ENCODE measurements at places on chromosomes 3 and 15.

GRCh38 chr3:175046601-175047000 lies 187.5 kb downstream of the NAALADL2 start:
- no peak for DNase-seq

DNA sequence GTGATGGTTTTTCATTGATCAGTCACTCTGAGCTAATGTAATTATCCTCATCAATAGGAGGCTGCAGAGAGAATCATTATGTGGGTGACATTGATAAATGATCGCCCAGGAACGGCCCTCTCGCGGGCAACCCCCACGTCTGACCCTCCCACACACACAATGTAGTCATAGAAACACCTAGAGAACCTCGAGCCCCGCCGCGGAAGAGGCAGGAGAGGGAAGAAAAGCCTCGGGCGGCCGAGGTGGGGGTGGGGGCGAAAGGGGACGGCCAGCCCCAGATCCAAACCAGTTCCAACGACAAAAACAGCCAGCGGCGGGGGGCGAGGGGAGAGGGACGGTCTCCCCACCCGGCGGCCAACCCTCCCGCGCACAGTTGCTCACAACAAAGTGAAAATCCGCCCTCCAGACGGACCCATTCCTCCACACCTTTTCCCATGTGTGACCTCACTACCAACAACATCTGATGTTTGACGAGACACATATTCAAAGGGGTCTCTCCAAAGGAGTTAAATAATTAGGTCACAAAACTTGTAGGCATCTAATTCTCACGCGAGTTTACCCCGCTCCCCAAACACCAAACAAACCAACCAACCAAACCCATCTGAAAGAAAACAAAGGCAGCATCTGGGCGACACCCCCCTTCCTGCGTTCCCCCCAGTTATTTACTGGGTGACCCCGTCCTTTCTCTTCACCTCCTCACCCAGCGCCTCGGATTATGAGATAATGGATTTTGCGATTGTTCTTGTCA lies 213.0 kb downstream of the MEIS2 start:
- no peak for DNase-seq

DNA sequence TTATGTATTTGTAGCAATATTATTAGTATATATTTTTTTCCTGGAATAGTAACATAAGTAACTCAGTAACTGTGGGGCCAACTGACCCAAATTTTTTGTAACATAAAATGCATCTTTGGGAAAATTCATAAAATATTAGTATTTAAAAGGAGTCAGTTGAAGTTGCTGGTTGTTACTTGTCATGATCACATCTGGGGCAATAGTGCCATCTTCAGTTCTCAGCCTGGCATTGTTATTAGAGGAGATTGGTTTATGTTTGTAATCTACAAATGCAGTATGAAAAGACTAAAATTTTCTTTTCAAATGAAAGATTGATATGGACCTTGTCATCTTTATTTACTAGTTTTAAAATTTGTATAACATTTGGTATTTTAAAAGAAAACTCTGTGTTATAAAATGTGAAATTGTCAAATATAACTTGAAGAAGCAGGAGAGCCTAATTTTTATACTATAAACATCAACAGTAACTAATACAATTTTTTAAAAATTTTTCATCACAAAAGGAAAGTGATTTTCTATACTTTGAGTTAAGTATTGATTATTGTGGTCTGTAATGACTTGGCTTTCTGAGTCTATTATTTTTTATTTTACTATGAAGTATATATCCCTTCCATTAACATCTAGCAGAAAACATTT lies 38.8 kb upstream of the MLF1 start:
- DNase-seq, result no peak

- no peak for DNase-seq
These were observed 1.9 kb upstream of the ALS2CL start for GRCh38 chr3:46695177-46695961.

All from 8988T (cell line).